Stimulated activated CD4-positive, alpha-beta T cell treated with anti-CD3 and anti-CD28 coated beads, Interleukin-2, amount 100 ng/mL, for 24 hours (primary cell): ENCODE measurements at places on chromosomes 6 and 20.

- DNase-seq, result no peak
These were observed 1.3 kb downstream of the BPIFB1 start for GRCh38 chr20:33284284-33284683.

- no peak for DNase-seq
These were observed 21.6 kb downstream of the CMTR1 start for GRCh38 chr6:37454420-37455140.

- DNase-seq, result no peak
These were observed 18.2 kb downstream of the SYNDIG1 start for GRCh38 chr20:24487648-24488047.

DNA sequence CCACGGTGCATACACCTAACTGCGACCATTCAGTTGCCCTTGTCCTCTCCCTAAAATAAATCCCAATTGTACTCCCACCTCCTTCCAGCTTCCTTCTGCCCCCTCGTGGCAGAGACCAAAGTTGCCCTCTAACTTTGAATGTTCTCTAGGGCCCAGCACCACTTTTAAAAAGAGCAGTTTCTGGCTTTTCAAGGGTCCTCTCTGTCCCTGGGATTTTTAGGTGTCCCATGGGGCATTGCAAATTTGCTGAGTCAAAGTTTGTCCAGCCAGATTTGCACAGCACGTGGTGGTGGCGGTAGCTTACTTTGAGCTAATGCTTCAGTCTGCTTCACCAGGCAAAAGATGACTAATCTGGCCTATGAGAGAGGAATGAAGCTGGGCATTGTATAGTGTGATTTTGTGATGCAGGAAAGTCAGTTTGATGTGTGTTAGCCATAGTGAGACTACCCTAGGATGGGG, 100.2 kb downstream of the PERP start:
- DNase-seq, result peak; percentile 44

- DNase-seq, result no peak
These were observed 80.1 kb downstream of the AIG1 start for GRCh38 chr6:143140767-143141166.

DNA sequence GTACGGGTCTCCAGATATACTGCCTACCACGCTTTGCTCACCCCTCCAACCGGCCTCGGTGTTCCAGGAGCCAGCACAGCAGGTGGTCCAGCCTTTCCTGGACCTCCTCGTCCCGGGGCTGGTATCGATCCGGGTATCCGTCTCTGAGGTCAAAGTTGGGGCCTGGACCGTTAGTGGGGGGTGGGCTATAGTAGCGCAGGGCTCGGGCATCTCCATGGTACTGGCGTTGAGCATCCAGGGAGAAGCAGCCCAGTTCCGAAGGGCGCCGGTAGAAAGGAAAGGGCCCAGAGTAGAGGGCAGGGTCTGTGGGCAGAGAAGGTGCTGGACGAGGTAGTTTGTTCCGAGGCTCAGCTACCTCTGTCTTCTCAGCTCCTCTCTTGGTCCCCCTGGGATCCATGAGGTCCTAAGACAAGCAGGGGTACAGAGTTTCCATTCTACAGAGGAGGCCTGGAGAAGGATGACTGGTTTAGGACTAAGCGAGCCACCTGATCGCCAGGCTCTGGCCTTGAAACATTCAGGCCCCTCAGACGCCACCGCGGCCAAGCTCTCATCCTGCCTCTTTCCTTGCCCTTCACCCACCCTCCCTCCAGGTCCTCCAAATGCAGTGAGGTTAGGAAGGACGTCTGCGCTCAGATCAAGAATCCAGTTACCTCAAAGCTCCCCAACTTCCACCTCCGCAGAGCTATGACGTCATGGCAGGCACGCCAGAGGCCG, 502 bp downstream of the DXO start:
- no peak for DNase-seq

DNA sequence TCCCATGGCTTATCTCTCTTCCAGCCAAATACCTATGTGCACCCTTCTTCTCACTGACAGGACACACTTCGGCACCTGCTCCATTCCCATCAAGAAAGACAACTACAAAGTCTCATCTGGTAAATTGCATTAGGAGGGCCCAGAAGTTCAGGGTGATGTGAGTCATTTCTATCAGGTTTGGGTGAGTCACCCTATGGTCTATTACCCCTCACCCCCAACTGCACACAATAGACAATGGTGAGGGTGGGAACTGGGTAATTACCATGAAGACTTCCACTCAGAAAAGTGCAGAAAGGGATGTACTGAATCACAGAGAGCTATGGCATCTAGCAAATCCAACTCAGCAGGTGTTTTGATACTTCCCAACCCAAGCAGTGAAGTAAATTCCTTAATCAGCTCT, 54.8 kb downstream of the OPN5 start:
- no peak for DNase-seq

DNA sequence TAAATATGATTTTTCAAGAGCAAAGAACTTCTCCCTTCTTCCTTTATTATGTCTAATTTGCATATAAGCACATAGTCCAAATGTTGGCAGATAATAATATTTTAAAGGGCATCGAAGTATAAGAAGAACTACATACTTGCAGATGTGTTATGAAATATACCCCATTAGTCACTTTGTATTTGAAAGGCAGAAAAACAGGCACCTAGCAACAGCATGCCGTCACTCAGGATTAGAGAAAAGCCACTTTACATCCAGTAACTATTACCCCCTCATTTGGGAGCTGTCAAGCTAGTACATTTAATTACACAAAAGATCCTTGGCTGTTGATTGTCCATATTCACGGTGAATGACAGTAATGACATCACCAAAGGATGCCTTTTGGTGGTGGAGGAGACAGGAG, 99.3 kb upstream of the ARMC2 start:
- DNase-seq, result no peak
